ENCODE measurements at places on chromosomes 7 and 10.

GRCh38 chr10:80196950-80197315, 8.4 kb downstream of the ANXA11 start:
- DNase-seq: no peak

GRCh38 chr10:104122225-104123107, 495 bp downstream of the SFR1 start:
- DNase-seq: no peak

- DNase-seq: no peak
Measured at GRCh38 chr7:44569959-44570358, 3.7 kb downstream of the DDX56 start.

DNA sequence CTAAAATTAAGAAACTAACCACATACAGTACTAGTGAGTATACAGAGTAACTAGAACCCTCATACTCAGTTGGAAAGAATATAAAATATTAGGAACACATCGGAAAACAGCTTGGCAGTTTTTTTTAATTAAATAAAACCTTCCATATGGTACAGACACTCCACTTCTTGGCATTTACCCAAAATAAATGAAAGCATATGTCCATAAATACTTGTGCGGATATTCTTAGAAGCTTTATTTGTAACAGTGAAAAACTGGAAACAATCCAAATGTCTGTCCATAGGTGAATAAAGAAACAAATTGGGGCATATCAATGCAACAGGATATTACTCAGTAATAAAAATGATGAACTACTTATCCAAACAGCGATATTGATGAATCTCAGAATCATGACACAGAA, 410.0 kb downstream of the HTR7 start:
- no peak for DNase-seq

- no peak for DNase-seq
Measured at GRCh38 chr7:158255156-158255555, 332.5 kb downstream of the PTPRN2 start.

DNA sequence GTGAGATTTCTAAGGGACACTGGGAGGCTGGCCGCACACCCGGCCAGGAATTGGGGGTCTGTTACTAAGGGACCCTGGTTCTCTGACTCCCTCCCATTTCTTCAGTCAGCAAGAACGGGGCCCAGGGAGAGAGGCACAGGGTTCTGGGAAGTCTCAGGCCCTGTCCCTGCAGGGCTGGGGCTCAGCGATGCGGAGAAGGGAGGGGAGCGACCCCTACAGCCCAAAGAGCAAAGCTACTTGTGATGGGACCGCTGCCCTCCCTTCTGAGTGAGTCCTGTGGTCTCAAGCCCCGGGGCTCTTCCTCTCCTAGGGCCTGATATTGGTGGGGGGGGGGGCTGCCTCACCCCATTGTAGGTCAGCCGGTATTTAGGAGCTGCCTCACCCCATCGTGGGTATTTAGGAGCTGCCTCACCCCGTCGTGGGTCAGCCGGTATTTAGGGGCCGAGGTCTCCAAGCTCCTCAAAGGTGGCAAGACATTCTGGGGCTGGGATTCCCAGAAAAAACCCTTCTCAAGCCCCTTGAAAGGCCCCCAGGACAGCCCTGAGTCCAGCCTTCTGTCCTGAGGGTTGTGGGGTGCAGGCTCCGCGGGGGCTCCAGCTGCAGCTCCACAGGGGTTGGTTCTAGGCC, 16.9 kb upstream of the NKX6-2 start:
- no peak for DNase-seq

DNA sequence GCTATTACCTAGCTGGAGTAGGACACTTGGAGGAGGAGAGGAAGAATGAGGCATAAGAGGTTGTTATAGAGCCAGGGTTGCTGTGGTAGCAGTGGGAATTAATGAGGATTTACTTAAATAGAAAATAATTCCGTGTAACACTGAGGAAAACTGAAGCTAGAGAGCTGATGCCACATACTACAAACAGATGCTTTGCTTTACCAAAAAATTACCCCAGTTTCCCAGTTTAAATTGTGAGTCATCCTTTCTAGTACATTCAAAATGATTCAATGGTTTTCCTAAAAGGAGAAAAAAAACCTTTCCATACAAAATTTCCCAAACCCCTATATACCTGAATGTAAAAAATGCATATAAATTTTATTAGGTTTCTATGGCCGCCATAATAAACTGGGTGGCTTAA, 58.3 kb downstream of the ZNF518A start:
- peak; percentile 9 for DNase-seq

GRCh38 chr10:44198096-44198779, 186.7 kb downstream of the CXCL12 start:
- DNase-seq: no peak

GRCh38 chr10:21260066-21260465, 265.4 kb downstream of the SKIDA1 start:
- no peak for DNase-seq

- DNase-seq: no peak
Measured at GRCh38 chr7:82345886-82346285, 97.7 kb downstream of the CACNA2D1 start.

GRCh38 chr10:80471715-80472233, 17.7 kb downstream of the TSPAN14 start:
- no peak for DNase-seq

- DNase-seq: no peak
Measured at GRCh38 chr10:59470570-59470969, 108.2 kb upstream of the FAM13C start.

DNA sequence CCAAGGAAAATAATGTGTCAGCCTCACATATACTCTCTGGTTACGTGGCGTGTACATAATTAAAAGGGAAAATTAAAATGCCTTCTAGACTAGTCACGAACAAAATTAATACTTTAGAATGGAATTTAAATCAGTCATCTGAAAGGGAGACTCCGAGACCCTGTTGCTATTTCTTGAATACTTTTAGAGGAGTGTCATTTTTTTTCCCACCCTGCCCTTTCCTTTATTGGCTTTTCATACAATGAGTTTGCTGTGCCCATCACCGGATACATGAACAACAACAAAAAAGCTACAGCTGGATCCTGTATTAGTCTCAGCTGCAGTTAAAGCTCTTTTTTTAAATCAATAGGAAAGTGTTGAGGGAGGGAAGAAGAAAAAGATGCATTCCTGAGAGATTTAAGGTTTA, 20.1 kb downstream of the CYTH3 start:
- no peak for DNase-seq

DNA sequence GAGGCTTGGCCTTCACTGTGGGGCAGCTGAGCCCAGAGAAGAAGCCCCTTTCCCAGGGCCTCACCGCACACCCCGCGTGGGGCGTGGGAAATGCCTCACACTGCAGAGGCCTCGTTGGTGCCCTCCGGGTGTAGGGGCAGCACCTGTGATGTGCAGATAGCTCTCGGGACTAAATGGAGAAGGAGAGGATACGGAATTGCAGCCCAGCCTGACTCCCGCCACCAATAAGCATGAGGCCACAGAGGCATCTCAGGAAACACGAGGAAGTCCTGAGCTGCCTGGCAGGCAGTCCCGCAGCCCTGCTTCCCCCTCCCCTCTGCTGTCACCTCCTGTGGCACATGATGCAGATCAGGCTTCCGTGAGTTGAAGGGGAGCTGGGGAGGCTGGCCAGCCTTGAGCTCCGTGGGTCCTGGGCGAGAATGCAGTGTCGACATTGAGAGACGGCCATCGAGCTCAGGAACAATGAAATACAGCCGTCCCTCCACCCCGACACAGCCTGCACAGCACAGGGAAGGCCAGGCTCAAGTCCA, 59.6 kb upstream of the PPP2R2D start:
- no peak for DNase-seq

- DNase-seq: no peak
Measured at GRCh38 chr7:44320794-44321371, 4.5 kb downstream of the CAMK2B start.

DNA sequence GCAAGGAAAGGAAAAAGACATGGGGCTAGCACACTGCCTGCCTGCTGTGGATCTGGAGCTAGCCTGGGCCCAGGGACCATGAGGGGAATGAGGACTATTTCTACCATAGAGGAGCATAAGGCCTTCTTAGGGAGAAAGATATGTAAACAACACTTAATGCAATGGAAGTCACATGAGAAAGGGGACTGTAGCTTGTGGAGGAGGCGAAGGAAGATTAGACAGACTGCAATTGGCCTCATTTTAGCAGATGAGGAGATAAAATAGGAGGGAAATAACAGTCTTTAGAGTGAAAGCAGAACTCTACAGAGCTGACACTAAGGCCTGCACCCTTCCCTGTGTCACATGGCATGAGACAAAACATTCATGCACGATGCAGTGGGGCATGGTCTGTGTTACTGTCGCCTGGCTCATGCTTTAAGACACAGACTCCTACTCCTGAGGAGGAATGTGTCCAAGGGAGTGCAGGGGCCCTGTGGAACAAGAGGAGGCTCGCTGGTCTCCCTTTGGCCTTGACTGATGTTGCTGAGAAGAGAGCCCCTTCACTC, 829.3 kb upstream of the IGFBP3 start:
- DNase-seq: no peak

- DNase-seq: no peak
Measured at GRCh38 chr10:48237259-48238250, 36.9 kb downstream of the FRMPD2 start.

DNA sequence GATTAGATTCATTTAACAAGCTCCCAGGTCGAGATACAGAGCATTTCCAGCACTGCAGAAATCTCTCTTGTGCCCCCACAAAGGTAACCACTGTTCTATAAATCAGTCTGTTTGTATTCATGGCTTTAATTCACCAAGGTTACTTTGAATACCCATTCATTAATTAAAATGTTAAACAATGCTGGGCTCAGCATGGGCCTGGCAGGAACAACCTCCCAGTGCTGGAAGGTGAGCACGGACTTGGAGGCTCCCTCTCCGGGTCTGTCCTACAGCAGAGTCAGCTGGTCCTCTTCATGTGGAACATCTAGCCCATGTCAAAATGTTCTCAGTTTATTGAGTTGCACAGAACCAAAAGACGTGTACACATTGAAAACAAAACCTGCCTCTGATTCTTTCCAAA, 15.6 kb upstream of the EFCAB10 start:
- DNase-seq: no peak

DNA sequence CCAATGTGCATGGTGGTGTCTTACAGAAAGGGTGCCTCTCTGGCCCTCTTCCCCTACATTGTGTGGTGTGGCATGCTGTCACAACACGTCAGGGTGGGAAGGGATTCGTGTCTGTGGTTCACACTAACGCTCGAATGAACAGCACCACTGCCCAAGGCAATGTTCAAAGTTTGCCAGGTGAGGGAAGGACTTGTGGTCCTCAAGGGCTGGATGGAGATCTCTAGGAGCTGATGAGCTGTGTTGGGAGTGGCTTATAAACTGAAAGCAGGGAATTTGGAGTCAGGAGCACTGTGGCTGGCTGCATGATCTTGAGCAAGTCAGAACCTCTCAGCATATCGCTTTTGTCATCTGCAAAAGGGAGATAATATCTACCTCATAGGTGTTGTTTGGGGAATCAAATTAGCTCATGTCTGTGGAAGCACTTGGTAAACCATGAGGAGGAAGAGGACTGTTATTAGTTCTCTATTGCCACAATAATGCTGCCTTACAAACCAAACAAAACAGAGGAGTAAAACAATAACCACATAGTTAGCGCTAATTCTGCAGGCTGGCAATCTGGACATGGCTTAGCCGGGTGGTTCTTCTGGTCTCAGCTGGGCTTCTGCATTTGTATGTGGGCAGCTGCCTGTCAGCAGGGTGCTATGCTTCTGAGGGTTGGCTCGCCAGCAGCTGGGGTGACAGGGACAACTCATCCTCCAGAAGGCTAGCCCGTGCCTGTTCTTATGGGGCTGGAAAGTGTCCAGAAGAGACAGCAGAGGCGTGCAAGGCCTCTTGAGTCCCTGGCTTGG, 22.9 kb upstream of the C10orf105 start:
- DNase-seq: no peak

DNA sequence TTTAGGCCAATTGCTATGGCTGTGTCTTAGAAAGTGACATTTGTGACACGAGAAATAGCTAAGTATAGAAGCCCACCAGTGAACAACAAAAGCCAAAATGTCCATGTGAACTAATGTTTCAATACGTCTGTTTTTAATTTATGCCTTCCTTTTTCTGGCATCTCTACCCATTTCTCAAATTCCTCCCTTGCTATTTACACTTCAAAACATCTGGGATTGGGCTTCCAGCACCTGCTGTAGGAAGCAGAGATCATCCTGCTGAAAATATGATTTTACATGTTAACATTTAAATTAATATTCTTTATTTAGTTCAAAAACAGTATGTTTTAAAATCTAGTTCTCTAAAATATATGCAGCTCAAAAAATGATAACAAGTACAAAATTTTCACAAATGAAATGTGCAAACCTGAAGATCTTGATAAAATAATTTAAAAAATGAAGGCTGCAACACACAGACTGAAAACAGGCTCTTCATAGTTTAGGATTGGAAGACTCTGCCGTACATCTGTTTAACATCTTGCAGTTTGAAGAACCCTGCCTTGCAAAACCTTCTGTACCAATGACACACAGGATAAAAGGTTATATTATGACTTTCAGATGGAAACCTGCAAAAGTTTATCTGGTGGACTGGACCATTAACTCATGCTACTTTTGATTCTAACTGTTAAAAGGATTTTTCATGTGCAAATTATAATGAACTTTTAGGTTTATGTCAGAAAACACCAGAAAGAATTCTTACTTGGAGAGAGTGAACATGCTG, 408.4 kb downstream of the SUGCT start:
- no peak for DNase-seq

DNA sequence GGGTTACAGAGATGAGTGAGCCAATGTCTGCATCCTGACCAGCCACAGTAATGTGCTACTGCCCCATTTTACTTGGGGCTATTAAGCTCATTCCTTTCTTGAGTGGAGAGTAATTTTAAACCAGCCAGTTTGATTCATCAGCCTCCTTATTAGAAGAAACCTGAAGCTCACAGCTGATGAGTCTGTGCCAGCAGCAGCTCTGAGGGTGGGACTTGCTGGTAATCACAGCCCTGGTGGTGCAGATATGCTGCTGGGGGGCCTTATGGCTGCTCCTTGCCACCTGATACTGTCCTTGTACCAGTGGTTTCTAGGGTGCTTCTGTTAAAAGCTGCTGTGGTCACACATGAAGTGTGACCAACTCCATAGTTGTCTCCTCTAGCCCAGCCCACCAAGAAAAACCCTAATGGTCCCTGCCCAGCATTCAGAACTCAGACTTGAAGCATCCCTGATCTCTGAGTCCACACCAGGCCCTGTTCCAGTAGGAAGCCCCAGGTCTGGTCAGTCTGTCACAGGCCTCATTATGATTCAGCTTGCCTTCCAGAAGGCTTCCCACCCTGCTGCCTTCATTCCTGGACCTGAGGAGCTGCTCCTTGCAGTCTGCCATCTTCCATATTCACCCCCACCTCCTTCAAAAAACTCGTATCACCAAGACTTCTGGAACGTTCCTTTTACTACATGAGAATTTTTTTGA, 28.9 kb upstream of the RBM20 start:
- DNase-seq: no peak

GRCh38 chr10:71623098-71623985, 96.2 kb downstream of the C10orf105 start:
- DNase-seq: no peak

Measured in hippocampal formation (tissue), 2 donors.